ENCODE measurements at places on chromosomes 16 and 17.

- no peak for DNase-seq
These were observed 63.0 kb upstream of the CES5A start for GRCh38 chr16:55938126-55938525.

- no peak for DNase-seq
These were observed 6.1 kb upstream of the CMTM1 start for GRCh38 chr16:66560107-66560506.

DNA sequence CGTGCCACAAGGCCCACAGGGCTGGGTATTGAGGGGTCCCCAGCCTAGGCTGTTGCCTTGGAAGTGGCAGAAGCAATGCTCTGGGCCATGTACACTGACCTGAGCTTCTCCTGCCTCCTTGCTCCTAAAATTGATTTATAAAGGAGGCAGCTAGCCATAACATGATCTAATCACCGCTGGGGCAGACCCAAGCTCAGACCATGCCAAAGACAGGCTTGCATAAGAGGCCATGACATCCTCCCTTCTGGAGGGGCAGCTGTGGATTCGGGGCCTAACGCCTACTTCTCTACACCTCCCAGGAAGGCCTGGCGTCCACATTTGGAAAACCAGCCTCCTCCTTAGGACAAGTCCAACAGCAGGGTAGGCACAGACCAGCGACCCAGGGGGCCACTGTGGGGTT, 12.3 kb downstream of the HSD11B2 start:
- DNase-seq: peak; percentile 88

DNA sequence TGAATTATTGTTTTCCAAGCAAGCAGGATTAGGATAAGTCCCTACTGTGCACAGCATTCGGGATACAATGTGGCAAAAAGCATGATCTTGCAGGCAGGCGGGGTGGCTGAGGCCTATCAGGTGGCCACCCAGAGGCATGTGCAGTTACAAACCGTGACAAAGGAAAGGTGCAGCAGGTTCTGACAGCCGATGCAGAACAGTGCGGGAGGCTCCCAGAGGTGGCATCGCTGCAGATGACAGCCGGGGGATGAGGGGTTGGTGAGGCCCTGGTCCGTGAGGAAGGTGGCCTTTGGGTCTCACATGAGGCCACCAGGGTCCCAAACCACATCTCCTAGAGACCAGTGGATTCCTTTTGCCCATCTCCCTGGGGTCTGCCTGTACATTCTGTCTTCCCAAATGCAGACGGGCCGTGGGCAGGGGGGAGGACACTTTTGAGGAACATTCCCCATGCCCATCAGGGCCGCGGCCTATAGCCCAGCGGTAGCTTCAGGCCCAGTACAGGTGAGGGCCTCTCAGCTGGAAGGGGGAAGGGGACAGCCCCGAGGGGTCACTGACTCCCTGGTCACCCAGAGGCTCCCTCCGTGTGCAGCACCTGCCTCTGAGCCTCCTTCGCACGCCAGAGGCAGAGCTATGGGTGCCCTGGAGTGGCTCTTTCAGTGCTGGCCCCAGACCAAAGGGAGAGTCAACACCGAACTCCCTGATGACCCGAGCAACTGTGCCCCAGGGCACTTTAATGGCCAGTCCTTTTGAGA, 85.1 kb downstream of the SOCS1 start:
- DNase-seq: no peak

- DNase-seq: no peak
These were observed 184.9 kb upstream of the CDH11 start for GRCh38 chr16:65306722-65307121.

- peak; percentile 29 for DNase-seq
These were observed 459.8 kb downstream of the PMP22 start for GRCh38 chr17:14805348-14805747.

GRCh38 chr17:66276328-66276937, 26.0 kb upstream of the PRKCA start:
- DNase-seq: peak; percentile 64

DNA sequence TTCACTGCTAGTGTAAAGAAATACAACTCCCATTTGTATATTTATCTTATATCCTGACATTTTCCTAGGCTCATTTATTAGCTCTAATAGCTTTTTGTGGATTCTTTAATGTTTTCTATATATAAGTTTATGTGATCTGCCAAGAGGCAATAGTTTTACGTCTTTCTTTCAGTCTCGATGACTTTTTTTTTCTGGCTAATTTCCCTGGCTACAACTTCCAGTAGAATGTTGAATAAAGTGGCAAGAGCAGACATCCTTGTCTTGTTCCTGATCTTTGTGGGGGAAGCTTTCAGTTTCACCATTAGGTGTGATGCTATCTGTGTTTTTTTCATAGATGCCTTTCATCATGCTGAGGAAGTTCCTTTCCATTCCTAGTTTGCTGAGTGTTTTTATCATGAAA, 43.9 kb upstream of the ABCA3 start:
- no peak for DNase-seq

GRCh38 chr17:8991514-8992285, 26.2 kb upstream of the PIK3R5 start:
- DNase-seq: peak; percentile 66

- peak; percentile 15 for DNase-seq
These were observed 30.3 kb upstream of the MYO15B start for GRCh38 chr17:75557075-75557851.

DNA sequence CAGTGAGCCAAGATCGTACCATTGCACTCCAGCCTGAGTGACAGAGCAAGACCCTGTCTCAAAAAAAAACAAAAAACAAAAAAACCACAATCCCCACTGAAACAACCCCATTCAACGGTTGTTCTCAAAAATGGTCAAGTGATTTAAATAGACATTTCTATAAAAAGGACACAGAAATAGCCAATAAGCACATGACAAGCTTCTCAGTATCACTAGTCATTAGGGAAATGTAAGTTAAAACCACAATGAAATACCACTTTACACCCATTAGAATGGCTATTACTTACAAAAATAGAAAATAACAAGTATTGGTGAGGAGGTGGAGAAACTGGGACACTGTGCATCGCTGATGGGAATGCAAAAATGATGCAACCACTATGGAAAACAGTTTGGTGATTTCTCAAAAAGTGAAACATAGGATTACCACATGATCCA, 26.6 kb upstream of the MYLK3 start:
- DNase-seq: no peak

DNA sequence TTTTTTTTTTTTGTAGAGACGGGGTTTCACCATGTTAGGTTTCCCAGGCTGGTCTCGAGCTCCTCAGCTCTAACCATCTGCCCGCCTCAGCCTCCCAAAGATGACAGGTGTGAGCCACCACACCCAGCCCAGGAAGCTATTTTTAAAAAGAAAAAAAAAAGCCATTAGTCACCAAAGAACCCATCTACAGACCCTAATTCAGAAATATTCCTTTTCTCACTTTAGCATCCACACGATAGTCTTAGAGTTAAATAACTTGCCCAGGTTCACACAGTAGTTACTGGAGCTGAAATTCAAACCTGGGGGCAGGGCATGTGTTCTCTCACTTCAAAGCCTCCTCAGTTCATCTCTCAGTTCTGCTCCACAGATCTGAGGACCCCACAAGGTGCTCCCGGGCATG, 70.3 kb upstream of the NOL11 start:
- no peak for DNase-seq

DNA sequence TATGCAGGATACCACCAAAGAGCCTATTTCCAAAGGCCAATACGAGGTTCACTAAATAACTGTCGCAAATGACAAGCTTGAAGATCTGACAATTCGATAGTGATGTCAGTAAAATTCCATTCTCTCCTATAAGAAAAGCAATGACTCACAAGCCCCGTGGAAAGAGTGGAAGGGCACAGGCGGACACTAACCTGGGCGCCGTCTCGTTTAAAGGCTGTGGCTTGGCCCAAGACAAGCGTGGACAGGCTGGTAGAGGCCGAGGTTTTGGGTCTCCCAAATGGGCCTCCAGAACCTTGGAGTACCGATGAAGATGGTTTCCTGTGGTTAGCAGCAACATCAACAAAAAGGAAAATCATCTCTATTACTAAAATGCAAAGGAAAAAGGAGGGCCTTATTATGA, 16.5 kb upstream of the SLC38A8 start:
- no peak for DNase-seq

DNA sequence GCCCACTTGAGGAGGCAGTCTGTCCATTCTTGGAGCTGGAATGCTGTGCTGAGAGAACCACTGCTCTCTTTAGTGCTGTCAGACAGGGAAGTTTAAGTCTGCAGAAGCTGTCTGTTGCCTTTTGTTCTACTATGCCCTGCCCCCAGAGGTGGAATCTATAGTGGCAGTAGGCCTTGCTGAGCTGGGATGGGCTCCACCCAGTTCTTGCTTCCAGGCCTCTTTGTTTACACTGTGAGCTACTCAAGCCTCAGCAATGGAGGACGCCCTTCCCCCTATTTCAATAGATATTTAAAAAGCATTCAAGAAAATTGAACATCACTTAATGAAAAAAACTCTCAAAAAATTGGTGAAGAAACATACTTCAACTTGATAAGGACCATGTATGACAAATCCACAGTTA, 313.5 kb downstream of the PHKB start:
- DNase-seq: peak; percentile 41

DNA sequence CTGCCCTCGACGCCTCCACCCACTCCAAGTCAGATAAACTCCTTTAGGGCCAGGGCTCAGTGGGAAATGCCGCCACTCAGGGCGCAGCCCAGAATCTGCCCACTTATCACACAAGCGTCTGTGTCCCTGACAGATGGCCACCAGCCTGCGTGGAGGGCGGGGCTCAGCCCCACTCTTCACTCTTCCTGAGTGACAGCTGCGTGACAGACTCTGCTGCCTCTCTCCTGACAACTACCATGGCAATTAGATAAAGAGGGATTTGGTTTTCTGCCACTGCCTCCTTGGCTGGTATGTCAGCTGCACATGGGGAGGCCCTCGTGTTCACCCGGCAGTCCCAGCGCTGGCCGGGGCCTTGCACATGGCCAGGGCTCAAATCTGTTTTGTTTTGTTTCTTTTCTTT, 96.2 kb downstream of the RTN4RL1 start:
- DNase-seq: no peak

- no peak for DNase-seq
These were observed 119.3 kb upstream of the WSCD1 start for GRCh38 chr17:5950878-5951277.

DNA sequence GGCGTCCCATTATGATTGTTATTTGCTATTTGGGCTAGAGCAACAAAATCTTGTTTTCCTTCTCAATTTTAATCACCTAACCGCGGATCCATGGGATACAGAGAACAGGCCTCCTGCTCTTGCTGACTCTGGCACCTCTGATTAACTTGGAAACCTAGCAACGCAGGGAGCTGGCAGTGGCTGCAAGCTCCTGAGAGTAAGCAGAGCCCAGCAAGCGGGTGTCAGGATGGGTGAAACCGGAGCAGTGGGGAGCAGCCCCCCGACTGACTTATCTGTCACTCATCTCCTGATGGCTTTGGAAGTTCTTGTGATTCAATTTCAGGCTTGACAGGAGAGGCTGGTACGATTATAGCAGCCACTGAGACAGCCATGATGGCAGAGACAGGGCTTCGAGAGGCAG, 45.5 kb upstream of the CDC42EP4 start:
- no peak for DNase-seq

- no peak for DNase-seq
These were observed 13.6 kb downstream of the G6PC3 start for GRCh38 chr17:44084131-44084538.

DNA sequence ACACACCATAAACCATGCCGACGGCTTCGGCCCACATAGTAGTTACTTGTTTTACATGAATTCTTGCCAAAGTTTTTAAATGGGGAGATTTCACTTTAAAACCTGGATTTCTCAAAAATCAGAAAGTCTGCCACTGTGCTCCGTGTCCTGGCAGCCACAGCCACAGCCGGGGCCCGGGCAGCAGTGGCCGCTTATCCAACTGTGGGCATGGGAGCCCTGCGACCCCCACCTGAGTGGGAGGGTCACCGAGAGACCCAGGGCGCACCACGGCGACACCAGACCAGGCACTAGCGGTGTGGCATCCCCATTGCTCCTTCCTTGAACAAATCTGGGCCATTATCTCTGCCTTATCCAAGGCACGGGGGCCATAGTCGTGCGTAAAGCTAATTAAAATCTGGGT, 30.0 kb downstream of the ZNF469 start:
- DNase-seq: no peak

DNA sequence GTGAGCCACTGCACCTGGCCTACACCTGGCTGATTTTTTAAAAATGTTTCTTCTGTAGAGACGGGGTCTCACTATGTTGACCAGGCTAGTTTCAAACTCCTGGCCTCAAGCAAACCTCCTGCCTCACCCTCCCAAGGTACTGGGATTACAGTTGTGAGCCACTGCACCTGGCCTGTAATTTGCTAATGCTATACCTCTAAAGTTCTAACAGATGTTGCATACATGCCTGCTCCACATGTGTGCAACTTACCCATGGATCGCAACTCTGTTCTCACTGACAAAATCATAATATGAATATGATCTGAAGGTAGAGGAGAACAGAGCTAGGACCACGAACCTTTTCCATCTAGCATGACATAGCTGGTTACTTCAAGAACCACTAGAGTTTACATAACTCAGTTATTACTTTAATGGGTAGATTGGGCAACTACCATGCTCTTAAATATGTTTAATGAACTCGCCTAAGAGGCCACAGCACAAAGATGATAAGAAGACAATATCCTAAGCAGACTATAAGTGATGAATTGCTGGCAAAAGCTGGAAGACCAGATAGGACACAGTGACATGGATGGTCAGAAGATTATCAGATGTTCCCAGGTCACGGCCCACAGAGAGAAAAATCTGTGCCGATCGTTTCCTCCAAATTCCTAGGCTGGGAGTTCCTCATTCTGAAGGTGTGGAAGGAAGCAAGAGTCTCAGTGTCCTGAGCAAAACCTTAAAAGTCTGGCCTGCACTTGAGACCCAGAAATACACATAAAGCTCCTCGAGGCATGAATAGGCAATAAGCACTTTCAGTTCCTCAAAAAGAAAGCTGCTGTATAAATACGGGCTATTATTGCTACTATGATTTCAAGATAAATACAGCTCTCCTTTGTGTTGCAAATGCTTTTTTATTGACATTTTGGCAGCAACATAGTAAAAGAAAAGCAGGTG, 53.6 kb upstream of the ICAM2 start:
- no peak for DNase-seq
